ENCODE measurements at places on chromosomes 5 and 9.

- no peak for DNase-seq
Observed at GRCh38 chr5:83498585-83498984, 27.0 kb downstream of the VCAN start.

GRCh38 chr5:38208782-38209378, 49.5 kb upstream of the EGFLAM start:
- peak; percentile 40 for DNase-seq

DNA sequence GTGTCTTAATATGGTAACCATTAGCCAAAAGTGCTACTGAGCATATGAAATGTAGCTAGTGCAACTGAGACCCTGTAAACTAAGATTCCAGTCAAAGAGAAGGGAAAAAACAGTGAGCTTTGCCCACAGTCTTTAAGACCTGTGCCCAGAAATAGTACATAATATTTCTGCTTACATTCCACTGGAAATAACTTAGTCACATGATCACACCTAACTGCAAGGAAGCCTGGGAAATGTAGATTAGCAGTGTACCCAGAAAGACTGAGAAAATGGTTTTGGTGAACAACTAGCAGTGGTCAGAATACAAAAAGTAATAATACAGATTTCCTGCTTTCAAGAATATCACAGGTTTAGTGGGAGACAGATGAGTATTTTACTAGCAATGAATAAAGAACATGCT, 2.5 kb upstream of the CPLANE1 start:
- DNase-seq: no peak

GRCh38 chr5:135287551-135287950, 111.5 kb downstream of the MACROH2A1 start:
- DNase-seq: no peak

GRCh38 chr5:54936201-54936600, 49.2 kb downstream of the ESM1 start:
- no peak for DNase-seq
